ENCODE measurements at places on chromosomes 16 and 17.

DNA sequence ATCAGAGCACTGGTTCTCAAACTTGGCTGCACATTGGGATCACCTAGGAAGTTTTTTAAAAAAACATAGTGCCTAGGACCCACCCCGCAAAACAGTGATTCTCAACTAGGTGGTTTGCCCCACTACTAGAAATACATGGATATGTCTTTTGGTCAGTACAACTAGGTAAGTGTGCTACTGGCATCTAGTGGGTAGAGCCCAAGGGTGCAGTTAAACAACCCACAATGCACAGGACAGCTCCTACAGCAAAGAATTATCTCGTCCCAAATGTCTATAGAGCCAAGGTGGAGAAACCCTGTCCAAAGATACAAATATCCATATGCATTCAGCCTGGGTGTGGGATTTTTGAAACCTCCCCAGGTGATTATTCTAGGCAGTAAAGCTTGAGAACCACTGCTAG lies 11.8 kb upstream of the ZNF19 start:
- DNase-seq = no peak

- DNase-seq = no peak
Observed at GRCh38 chr16:53832896-53833544, 129.1 kb downstream of the FTO start.

DNA sequence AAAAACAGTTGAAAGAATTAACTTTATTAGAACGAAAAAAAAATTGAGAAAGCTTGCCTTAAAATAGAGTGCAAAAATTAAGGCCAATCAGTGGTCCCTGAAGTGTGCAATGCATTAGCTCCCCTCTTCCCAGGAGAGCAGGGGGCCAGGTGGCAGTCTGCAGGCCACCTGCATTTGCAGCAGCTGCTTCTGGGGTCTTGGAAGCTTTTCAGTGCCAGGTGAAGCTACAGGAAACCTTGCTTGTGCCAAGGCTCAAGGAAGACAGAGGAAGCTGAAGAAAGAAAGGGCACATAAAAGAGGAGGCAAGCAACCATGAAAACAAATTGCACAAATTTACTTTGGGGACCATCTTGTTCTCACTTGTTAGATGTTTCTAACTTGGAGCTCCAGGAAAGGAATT lies 50.5 kb upstream of the MTMR4 start:
- DNase-seq = no peak

- no peak for DNase-seq
Observed at GRCh38 chr16:1487395-1488053, 1.2 kb downstream of the PTX4 start.

- DNase-seq = no peak
Observed at GRCh38 chr17:79618383-79619067, 7.7 kb upstream of the RBFOX3 start.

- no peak for DNase-seq
Observed at GRCh38 chr17:72219137-72219823, 98.5 kb downstream of the SOX9 start.

GRCh38 chr17:11840052-11840451 lies 157.2 kb downstream of the ZNF18 start:
- DNase-seq = no peak

Data from effector CD8-positive, alpha-beta T cell (primary cell).